Bronchial epithelial cell (primary cell): ENCODE measurements at places on chromosomes 6 and 20.
A peak's percentile ranks its signal among the peaks of the same experiment; 100 is the strongest.

- no peak for DNase-seq
Measured at GRCh38 chr20:50668798-50669197, 22.5 kb downstream of the RIPOR3 start.

GRCh38 chr6:167832497-167833395 lies 6.0 kb downstream of the AFDN start:
- no peak for DNase-seq

DNA sequence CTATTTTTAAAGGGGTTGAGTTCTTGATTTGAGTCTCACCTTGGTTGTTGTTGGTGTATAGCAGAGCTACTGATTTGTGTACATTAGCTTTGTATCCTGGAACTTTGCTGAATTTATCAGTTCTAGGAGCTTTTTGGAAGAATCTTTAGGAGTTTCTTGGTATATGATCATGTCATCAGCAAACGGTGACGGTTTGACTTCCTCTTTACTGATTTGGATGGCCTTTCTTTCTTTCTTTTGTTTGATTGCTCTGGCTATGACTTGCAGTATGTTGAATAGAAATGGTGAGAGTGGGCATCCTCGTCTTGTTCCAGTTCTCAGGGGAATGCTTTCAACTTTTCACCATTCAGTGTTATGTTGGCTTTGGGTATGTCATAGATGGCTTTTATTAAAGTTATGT lies 64.0 kb downstream of the CDYL start:
- DNase-seq, result no peak

- no peak for DNase-seq
Measured at GRCh38 chr20:40956542-40957264, 71.9 kb upstream of the TOP1 start.

- no peak for DNase-seq
Measured at GRCh38 chr6:145119081-145119480, 616.2 kb downstream of the EPM2A start.

DNA sequence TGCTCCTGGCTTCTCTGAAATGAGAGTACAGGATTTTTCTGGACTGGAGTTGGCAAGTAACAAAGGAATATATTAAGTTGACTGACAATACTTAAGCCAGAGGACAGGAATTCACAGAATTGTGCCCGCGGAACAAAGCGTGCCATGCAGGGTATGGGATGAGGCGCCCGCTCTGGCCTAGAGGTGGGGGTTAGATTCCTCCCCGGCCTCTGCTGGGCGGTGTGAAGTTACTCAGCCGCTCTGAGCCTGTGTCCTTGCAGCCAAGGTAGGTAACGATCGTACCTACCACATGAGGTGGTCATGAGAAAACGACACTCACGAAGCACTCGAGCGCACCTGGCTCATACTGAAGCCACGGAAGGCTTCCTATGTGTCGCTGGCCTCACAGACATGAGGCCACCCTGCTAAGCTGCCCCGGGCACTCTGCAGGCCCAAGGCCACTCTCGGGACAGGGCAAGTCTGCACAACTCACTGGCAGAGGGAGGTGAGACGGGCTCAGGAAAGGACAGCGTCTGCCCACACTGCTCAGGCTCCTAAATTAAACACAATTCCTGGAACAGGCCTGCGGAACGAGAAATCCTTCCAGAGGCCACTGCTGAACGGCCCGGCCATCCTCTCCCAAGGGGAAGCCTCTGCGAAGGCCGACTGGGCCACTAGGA lies 70.8 kb downstream of the PSMG4 start:
- no peak for DNase-seq

DNA sequence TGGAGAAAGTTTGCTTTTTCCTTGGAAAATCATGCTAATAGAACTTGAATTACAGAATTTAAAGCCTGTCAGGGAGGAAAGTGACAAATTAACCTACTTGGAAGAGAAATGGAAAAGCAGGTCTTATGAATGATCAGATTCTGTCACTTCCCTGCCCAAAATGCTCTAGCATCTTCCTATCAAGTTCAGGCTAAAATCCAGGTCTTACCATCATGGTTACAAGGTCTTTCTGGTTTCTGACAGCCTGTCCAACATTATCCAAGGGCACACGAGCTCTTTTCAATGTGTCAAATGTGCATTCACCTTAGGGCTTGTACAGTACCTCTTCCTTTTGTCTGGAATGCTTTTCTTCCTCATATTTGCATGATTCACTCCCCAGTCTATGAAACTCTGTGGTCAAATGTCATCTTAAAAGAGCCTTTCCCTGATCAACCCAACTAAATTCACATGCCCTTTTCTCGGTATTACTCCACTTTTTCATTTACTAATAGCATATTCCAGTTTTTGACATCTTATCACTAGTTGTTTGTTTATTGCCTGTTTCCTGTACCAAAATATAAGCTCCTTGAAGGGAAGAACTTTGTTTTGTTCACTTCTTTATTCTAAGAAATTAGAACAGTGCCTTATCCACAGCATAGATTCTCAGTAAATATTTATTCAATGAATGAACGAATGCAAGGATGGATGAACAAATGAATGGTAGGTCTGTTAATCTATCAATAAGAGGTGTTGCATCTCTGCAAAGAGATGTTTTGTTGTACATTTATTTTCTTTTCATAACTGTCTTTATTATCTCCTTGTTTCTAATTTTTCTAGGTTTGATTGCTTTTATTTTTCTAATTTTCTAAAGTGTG lies 139.5 kb downstream of the BCAS1 start:
- DNase-seq, result peak; percentile 90

- no peak for DNase-seq
Measured at GRCh38 chr20:62832951-62833391, 16.1 kb downstream of the COL9A3 start.

GRCh38 chr6:2857580-2858337 lies 16.1 kb upstream of the SERPINB1 start:
- no peak for DNase-seq

- no peak for DNase-seq
Measured at GRCh38 chr6:72761761-72762160, 139.9 kb downstream of the KCNQ5 start.

DNA sequence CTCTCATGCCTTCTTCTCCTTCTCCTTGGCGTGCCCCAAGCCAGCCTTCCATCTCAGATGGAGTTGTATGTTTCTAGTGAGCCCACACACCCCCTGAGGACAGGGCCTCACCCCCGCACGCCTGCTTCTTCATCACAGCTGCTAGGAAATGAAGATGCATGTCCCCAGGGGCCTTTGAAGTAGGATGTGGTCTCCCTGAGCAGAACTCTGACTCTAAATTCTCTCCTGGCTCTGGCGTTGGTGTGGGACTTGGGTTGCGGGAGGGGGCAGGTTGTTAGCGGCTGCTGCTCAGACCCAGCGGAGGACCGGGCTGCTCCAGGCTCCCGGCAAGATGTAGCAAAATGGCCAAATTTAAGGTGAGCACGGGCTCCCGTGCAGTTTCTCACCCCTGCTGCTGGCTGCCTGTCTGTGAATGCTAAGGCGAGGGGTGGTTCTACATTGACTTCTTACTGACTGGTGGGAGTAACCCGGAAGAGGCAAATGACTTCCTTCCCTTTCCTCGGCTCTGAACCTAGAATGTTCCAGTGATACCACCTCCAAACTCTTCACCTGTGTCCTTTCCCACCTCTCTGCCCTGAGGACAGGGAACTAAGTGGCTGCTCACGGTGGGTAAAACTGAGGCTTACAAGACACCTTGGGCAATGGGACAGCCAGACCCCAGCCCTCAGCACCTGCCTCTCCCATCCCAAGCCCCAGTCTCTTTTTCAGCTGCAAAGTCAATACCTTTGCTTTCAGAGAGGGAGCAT lies 8.8 kb downstream of the SYNJ2 start:
- DNase-seq, result no peak

DNA sequence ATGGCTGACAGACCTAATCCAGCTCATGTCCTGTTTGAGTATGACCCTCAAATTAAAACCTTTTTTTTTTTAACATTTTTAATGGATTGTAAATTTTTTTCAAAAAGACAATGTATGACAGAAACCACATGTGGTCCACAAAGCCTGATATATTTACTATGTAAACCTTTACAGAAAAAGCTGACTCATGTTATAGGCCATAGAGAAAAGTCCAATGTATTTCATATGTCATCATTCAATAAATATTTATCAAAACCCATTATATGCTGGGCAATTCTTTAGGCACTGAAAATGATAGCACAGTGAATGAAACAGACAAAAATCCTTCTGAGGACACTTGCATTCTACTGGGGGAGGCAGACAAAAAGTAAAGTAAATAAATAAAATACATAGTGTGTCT lies 826.2 kb upstream of the FLRT3 start:
- DNase-seq, result peak; percentile 15

DNA sequence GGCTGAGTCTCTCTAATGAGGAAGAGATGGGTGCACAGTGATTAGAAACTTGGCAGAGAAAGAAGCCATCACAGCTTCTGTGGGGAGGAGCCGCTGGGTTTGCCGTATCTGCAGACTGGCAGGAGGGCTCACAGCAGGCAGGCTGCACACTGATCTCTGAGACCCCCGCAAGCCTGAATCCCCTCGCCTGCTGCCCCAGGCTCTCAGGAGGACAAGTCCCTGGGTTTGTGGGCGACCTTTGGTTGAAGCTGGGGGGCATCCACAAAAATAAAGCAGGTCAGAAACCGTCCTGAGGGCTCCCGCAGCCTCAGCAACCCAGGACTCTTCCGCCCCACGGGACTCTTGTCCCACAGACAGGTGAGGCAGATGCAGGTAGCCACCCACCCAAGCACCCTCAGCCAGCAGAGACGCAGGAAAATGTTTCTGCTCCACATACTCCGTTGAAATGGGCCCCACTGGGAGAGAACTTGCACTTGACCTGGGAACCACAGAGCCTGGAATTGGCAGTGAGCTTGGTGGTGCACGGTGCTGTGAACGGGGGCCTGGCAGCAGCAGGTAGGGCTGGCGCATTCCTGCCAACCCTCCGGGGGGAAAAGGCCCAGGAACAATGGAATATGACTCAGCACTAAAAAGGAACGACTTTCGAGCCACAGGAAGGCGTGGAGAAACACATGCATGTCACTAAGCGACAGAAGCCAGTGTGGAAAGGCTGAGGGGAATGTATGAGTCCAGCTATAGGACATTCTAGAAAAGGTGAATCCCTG lies 89.9 kb downstream of the YTHDF1 start:
- DNase-seq, result no peak

- DNase-seq, result peak; percentile 42
Measured at GRCh38 chr6:161487694-161488093, 213.8 kb upstream of the AGPAT4 start.

GRCh38 chr20:62255976-62256375 lies 17.7 kb downstream of the OSBPL2 start:
- DNase-seq, result no peak

- DNase-seq, result peak; percentile 68
Measured at GRCh38 chr6:20711518-20711917, 177.3 kb downstream of the CDKAL1 start.

DNA sequence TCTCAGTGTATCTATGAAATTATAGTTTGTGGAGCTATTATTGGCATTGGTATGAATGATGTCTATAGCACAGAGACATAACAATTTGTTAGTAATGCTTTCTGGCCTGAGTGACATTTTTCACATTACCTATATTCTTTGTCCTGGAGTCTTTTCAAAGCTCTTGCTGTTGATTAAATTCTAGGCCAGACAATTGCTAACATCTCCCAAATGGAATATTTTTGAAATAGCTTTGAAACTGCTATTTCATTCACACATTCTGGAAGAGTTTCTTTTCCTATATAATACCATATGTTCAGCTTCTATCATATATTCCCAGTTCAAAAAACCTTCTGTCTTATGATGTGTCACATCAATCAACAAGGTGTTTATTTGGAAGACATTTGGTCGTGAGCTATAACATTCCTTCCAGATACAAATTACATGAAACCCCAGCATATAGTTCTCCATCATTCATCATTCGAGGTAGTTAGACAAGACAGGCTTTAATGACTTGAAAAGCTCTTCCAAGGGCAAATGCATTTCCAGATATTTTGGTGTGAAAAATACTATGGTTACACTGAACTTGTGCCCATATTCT lies 452.8 kb downstream of the KHDRBS2 start:
- no peak for DNase-seq

GRCh38 chr6:21690489-21690888 lies 96.9 kb downstream of the SOX4 start:
- no peak for DNase-seq

DNA sequence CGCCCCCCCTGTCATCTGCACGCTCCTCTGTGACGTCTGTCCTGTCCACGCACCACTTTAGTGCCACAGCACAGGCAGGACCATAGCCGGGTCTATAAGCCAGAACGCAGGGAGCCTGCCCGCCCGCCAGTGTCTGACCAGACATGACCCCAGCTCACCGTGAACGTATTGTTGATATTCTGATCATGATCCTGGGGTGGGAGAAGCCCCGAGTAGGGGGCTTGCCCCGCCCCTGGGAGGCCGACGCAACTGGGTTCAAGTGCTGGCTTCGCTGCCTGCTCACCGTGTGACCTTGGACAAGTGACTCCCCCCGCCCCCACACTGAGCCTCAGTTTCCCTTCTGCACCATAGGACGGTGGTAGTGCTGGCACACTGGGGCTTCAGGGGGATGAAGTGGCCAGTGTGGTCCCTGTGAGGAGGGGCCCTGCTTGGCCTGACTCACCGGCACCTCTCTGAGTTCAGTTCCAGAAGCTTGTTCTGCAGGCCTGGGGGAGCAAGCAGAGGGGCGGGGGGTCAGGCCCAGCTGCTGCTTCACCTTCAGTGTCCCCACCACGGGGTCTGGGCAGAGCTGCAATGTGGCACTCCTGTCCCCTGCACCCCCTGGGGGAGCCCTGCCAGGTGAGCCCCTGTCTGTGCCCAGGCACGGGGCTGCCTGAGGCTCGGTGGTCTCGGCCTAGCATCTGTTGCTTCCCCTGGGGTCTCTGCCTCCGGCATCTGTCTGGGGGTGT lies 9.2 kb downstream of the RBBP8NL start:
- no peak for DNase-seq

DNA sequence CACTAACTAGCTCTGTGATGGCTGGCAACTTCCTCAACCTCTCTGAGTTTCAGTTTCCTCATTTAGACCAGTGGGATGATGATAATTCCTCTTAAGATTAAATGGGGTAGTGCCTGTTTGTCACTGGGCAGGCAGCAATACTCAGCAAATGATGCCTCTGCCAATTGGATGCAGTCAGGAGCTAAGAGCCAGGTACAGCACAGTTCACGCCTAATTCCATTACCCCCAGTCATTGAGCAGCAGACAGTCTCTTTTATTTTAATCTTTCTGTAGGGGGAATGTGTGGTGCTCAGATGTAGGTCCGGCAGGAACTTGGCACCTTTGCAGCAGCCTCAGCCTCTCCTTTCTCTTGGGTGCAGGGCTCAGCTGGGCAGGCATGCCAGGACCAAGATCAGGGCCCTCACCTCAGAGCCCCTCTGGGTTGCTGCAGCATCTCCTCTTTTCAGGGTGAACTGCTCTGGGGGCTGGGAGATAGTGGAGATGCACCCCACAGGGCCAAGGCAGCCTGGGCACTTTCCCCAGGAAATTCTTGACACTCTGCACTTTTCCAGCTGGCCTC lies 243.8 kb downstream of the LRFN2 start:
- DNase-seq, result no peak

- DNase-seq, result no peak
Measured at GRCh38 chr20:62252342-62252966, 14.1 kb downstream of the OSBPL2 start.

- no peak for DNase-seq
Measured at GRCh38 chr20:38104285-38104684, 60.8 kb downstream of the TGM2 start.
